ENCODE measurements at places on chromosomes 4 and X.
A peak's percentile ranks its signal among the peaks of the same experiment; 100 is the strongest.

GRCh38 chr4:70138751-70139150 lies 15.3 kb upstream of the PRR27 start:
- DNase-seq, result no peak

GRCh38 chr4:26525771-26526150 lies 35.5 kb upstream of the CCKAR start:
- DNase-seq, result no peak

DNA sequence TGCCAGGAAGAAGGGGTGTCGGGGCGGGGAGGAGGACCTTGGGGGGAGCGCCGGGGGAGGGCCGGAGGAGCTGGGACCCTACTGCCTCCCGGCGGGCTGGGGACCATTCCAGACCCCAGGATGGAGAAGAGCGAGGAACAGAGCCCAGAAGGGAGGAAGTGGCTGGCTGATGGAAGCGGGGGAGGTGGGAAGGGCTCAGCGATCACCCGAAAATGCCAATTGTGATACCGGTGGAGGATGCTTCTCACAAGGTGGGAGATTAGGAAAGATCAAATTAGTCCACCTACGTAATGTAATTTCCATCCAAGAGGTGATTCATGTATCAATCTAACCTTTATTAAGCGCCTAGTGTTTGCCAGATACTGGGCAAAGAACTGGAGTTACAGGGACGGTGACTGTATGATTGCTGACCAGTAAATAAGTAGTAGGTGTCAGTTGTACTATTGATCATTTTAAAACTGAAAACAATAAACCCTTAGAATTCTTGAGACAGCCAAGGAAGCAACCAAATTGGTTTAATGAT lies 452 bp upstream of the RAI2 start:
- DNase-seq, result no peak

GRCh38 chr4:16438986-16439385 lies 212.7 kb upstream of the TAPT1 start:
- peak; percentile 40 for DNase-seq

DNA sequence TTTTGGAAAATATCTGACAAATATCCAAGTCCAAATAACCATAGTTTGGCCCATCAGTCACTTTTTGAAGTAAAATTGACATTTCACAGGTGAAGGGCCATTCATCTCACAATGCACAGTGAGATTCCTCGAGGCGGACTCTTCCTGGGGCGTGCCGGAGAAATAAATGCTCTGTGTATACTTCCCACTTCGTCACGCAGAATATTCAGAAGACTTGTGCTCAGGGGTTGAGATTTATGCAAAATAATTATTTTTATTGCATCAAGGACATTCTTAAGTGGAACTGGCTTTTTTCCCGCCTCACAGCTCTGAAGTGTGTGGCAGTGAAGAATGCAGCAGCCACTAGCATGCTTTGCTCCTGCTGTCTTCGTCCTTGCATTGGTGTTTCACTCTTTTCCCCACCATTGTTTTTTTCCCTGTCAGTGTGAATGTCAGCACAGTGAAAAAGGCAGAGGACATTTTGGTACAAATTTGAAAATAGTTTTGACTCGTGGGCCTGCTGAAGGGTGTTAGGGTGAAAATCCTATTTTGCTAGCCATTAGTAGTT lies 70.6 kb downstream of the FAM193A start:
- DNase-seq, result no peak

DNA sequence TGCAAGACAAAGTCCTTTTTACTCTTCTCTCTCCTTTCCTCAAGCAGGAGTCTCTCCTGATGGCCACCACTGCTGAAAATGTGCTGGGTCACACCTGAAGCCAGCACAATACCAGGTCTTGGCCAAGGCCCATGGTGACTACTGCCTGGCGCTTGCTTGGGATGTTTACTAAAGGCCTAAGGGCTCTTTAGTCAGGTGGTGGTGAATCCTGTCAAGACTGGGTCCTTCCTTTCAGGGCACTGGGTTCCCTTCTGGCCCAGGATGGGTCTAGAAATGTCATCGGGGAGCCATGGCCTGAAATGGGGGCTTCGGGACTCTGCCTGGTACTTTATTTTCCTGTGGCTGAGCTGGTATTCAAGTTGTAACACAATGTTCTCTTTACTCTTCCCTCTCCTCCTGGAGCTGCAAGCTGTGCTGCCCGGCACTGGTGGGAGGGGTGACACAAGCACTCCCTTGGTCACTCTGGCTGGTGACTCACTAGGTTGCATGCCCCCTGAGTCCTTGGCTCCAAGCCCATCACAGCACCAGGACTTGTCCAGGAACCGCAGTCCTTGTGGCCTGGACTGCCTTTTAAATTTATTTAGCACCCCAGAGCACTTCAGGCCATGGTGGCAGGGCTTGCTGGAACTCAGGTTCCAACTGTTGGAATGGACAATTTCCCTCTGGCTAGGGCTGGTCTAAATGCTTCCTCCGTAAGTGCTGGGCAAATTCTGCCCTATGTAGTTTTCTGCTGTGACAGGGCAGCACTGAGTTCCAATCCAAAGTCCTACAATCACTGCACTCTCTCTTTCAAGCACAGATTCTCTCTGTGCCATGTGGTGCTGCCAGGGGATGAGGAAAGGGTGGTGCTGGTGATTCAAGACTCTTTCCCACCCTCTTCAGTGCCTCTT lies 11.3 kb downstream of the ARL13A start:
- no peak for DNase-seq

GRCh38 chr4:11548597-11549082 lies 119.9 kb upstream of the HS3ST1 start:
- DNase-seq, result no peak

GRCh38 chrX:38375891-38376290 lies 23.5 kb downstream of the OTC start:
- DNase-seq, result peak; percentile 3

DNA sequence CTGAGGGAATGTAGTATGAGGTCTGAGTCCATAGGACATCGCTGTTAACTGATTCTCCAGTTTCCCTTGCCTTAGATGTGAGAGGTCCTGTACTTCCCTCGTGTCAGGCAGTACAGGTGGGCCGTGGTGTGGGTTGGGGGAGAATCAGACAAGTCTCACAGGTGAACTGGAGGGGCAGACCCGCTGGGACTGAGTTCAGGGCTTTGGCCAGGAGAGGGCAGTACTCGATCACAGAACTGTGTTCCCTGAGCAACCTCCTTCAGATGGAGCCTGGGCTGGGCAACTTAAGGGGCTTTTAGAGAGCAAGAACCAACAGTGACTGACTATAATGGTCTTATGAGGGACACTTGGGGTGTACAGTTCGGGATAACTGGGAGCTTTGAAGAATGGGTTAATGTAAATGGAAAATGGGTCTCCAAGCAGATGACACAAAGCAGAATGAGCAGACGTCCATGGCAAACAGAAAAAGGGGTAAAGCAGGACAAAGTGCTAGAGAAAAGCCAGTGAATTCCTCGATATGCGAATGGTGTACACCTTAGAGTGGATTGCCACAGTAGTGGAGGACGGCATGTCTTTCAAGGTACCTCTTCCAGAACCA lies 83.6 kb downstream of the CCNG2 start:
- DNase-seq, result peak; percentile 83

DNA sequence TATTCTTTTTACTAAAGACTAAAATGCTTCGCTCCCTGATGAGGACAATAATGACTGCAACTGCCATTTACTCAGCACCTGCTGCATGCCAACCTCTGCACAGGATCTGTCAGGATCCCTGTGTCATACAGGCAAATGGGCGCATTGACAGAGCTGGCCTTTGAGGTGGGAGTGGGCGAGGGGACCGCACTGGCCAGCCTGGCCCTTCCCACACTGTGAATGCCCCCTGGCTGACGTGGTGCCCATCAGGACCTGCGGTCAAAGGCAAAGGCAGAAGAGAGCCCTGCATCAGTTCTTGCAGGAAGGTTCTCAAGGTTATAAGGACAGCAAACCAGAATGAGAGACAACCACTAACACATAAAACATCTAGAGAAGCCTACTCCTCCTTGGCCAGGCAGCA lies 67.9 kb downstream of the HAUS3 start:
- DNase-seq, result no peak

- DNase-seq, result no peak
These were observed 39.7 kb downstream of the SNX25 start for GRCh38 chr4:185249105-185249504.

DNA sequence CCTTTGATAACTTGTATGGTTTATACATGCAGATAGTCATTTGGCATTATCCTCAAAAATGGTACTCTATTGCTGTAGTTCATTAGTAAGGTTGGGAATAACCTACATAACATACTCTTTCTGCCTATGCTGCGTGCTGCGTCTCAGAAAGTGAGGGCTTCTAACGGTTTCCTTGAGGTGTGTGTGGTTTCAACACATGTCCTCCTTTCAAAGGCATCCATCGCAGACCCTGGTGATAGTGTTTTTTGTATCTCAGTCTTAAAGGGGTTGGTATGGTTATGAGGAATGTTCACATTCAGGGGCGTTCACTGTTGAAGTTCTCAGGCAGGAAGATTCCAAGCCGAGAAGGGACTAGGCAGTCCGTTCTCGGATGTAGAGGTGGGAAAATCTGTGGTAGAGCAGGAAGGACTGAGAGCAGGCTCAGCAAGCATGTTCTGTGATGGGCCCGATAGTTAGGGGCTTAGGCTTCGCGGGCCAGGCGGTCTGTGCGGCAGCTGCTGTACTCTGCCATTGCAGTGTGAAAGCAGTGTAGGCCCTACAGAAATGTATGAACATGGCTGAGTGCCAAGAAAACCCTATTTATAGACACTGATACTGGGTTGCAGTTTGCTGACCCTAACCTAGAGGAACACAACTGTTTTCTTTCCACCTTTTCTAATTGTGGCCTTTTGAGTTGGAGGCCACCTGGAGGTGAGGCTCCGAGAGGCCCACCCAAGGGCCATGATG lies 123.2 kb downstream of the GPR143 start:
- no peak for DNase-seq

DNA sequence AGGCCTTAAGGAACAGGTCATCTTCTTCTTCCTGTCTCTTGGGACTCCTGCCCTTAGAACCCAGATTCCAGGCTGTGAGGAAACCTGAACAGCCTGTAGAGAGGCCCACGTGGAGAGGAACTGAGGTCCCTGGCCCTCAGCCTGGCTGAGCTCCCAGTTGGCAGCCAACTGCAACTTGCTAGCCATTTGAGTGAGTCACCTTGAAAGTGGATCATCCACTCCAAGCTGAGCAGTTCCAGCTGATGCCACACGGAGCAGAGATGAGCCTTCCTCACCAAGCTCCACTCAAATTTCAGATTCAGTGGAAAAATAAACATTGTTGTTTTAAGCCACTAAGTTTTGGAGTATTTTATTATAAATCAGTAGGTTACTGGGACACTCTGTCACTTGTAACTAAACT lies 392.5 kb downstream of the BCOR start:
- peak; percentile 76 for DNase-seq

DNA sequence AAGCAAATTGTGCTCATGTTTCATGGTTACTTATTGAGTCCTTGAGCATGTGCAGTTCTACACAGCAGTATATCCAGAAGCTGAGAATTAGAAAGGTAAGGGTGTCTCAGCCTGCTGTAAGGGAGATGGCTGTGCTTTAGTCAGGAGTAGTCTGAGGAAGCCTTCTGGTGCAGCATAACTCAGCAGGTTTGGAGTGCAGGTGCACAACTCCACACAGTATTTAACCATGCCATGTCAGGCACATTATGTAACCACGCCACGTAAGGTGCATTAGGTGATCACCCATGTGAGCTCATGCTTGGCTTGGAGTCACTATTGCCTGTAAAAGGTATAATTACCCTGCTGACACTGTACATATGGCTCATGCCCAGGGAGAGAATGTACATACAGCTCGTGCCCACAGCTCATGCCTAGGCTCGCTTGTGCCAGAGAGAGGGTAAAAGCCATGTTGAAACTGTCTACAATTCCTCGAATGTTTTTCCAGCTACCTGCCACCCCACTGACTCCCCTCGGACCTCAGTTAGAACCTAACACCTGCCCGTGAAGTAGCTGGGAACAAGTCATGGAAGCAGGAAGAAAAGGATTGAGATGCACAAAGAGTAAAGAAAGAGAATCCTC lies 37.8 kb downstream of the UCHL1 start:
- no peak for DNase-seq

- DNase-seq, result peak; percentile 14
These were observed 83.6 kb upstream of the GUCY1A1 start for GRCh38 chr4:155582971-155583437.

DNA sequence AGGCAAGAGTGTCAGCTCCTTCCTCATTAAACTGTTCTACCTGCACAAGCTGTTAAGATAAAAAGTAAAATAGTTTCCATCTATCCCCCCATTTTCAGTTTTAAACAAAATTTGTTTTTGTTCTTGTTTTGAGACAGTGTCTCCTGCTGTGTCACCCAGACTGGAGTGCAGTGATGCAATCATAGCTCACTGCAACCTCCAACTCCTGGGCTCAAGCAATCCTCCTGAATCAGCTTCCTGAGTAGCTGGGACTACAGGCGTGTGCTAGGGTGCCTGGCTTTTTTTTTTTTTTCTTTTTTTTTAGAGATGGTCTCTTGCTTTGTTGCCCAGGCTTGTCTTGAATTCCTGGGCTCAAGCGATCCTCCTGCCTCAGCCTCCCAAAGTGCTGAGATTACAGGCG lies 105.4 kb downstream of the HS6ST2 start:
- DNase-seq, result no peak

- no peak for DNase-seq
These were observed 72.2 kb downstream of the PPP3CA start for GRCh38 chr4:101274888-101275752.

GRCh38 chr4:102449751-102450352 lies 51.3 kb upstream of the NFKB1 start:
- DNase-seq, result peak; percentile 55

GRCh38 chr4:8242782-8243560 lies 26.6 kb upstream of the HTRA3 start:
- no peak for DNase-seq

DNA sequence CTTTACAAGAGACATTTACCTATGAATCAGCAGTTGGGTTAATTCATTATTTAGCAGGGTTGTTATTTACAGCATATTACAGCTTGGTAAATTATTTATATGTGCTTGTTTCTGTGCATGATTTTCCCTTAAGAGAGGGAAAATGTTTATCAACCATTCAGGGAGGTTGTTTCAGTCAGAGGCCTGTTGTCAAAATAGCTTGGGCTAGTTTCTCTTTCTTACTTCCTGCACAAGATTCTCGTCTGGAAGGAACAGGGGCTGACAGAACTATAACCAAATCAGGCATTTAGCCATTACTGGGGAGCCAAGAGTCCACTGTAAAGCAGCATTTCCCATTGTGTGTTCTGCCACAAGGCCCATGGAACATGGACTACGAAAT lies 135.8 kb downstream of the HS6ST2 start:
- no peak for DNase-seq

DNA sequence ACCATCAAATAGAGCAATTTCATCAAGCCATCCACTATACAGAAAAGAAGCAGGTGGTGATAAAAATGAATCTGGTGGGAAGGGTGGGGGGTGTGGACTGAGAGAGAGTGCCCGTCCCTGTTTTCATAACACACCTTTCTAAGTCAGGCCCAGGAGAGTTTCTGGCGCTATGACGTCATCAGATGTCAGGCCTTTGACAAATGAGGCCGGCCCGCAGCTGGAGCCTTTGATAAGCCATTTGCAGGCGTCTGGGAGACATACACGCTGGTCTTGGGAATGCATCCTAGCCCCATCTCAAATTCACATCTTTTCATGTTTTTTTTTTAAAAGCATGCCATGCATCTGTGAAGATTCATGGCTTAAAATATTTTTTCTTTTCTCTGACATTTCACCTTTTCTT lies 404.5 kb downstream of the BCOR start:
- DNase-seq, result no peak

- peak; percentile 72 for DNase-seq
These were observed at the start of gene ADAMTS3 for GRCh38 chr4:72568959-72569718. Gene ADAMTS3, minus strand, starts transcription at chr4:72569221. Its CDS starts 459 bp downstream, at chr4:72568762.

GRCh38 chr4:150789864-150790263 lies 207.9 kb downstream of the MAB21L2 start:
- DNase-seq, result no peak
